ENCODE measurements at places on chromosomes 5 and 9.

DNA sequence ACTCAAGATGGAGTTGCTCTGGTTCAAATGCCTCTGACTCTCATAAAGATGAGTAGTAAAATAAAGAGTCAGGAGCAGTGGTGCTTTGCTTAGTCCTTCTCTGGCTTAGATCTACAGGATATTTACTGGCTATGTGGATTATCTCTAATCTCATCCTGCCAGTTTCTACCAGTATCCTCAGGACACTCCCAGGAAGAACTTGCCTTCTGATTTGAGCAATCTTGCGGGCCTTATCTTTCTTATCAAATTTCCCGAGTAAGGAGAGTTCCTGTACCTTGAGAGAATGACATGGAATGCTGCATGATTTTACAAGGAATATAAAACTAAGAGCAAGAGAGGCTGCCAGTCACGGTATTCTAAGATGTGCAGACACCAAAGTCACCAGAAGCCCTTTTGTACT, 364.0 kb downstream of the ARHGEF28 start:
- no peak for DNase-seq

GRCh38 chr9:116450378-116451139, 236.5 kb upstream of the TRIM32 start:
- no peak for DNase-seq

DNA sequence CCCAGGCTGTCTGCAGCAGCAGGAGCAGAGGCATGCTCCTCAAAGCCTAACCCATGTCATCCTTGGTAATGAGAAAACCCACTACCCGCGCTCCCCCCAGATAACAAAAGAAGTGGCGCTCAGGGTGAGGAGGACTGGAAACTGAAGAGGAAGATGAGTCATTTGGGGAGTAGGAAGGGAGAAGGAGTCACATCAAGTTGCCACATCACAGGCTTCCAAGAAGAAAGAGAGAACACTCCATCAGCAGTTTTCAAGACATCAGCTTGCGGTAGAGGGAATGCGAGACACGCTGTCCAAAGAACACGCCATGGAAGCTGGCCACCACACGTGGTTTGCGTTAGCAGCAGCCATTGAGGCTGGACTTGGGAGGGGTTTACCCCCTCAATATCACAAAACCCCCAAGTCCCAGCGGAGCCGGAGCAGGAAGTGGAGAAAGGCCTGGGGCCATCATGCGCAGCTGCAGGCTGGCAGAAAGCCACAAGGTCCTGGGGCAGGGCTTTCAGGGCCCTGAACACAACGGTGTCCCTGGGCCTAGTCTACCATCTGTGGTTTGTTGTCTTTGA, 41.5 kb downstream of the SH3PXD2B start:
- no peak for DNase-seq

DNA sequence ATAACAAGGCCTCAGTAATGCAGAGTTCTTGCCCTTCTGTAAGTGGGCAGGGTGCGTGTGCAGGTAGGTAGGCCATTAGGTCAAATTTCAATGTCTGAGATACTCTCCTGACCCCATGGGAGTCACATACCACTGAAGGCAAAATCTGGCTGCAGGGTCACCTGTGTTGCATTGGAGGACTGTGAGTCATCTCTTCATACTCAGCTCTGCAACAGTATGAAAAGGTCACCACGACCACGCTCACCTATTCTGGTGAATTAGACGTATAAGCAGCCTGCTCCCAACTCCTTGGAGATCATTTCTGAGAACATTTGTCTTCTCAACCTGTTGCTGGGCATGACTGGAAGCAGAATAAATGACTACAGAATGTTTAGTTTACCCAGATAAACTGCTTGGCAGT, 599.8 kb downstream of the PDE4D start:
- DNase-seq, result no peak

- DNase-seq, result no peak
Observed at GRCh38 chr9:97064176-97064575, 25.2 kb upstream of the CTSV start.
